GM04504 (cell line): ENCODE measurements at places on chromosomes 4 and X.

GRCh38 chr4:126591583-126591982 lies 1041.2 kb upstream of the INTU start:
- no peak for DNase-seq

- DNase-seq, result peak; percentile 64
These were observed 14.7 kb downstream of the NDP start for GRCh38 chrX:43958529-43958928.

- no peak for DNase-seq
These were observed 16.4 kb downstream of the INTS6L start for GRCh38 chrX:135536877-135537276.

- DNase-seq, result no peak
These were observed 27.4 kb downstream of the CCNQ start for GRCh38 chrX:153571534-153571908.

GRCh38 chrX:33339219-33339618 lies 127.9 kb upstream of the DMD start:
- no peak for DNase-seq

GRCh38 chrX:39260965-39261364 lies 459.7 kb downstream of the MID1IP1 start:
- no peak for DNase-seq

GRCh38 chrX:13066391-13066790 lies 22.0 kb upstream of the FAM9C start:
- no peak for DNase-seq

- DNase-seq, result no peak
These were observed 984.1 kb downstream of the TRAM1L1 start for GRCh38 chr4:116101321-116101720.

- DNase-seq, result no peak
These were observed 531.4 kb upstream of the TECRL start for GRCh38 chr4:64940698-64941097.

DNA sequence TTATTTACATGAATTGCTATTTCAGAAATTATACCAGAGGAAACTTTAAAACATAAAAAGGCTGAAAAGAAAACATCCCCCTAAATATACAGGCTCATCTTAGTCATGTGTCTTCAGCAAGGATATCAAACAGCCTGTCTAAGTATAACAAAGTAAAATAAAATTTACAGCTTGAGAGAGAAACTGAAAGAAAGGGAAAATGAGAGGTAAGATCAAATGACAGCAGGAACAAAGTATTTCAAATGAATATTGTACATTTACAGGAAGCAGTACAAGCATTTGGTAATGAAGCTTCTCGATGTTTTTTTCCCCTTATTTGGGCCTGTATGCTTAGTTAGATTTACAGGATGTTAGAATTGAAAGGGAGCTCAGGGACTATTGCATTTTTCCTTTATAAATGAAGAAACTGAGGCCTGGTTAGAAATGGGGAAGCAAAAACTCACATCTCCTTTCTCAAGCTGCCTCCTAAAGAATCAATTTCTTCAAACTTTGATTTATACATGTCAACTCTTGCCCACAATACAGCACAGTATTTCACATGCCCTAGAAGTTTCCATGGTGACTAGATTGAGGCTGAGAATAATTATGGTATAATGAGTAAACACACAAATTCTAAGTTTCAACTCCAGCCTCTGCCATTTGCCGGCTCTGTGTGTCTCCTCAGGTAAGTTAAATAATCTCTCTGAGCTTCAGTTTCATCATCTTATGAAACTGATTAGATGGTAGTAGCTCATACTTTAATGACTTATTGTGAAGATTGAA lies 29.3 kb downstream of the DAPP1 start:
- DNase-seq, result no peak
